H54 (cell line): ENCODE measurements at places on chromosomes 6 and 20.

- no peak for DNase-seq
Observed at GRCh38 chr6:111710439-111710838, 104.8 kb upstream of the TRAF3IP2 start.

DNA sequence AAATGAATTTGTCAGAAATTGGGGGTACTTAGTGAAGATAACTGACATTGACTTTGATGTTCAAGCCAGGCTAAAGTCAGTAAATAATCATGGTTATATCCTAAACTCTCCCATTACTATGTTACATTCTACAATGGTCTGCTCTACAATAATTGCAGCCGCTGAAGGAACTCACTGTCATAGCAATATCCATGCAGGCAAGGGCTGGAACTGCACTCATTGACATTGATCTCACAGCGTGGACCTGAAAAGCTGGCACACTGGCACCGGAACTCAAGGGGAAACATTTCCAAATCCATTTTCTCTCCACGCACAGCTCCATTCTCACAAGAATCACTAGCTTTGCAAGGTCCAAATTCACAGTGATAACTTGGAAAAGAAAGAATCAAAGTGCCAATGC, 702.7 kb downstream of the EYS start:
- DNase-seq = no peak

DNA sequence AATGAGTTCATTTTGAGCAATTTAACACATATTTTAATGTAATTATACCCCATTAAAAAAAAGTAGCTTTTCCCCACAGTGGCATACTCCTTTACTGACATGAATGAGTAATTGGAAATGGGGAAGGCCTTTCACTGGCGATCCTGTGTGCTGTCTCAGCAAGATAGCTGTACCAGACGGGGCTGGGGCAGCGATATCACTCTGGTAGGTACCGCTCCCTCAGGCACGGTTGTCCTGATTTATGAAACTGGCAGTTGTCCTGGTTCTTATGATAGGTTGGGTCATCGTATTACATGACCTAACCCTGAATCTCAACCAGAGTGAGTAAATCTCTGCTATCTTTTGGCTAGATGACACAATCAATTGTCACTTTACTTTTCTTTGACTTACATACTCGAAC, 355.0 kb upstream of the MAP3K7 start:
- DNase-seq = no peak

GRCh38 chr6:111583986-111584385, 21.7 kb downstream of the TRAF3IP2 start:
- DNase-seq = no peak

GRCh38 chr20:40641202-40641601, 47.8 kb downstream of the MAFB start:
- DNase-seq = no peak

DNA sequence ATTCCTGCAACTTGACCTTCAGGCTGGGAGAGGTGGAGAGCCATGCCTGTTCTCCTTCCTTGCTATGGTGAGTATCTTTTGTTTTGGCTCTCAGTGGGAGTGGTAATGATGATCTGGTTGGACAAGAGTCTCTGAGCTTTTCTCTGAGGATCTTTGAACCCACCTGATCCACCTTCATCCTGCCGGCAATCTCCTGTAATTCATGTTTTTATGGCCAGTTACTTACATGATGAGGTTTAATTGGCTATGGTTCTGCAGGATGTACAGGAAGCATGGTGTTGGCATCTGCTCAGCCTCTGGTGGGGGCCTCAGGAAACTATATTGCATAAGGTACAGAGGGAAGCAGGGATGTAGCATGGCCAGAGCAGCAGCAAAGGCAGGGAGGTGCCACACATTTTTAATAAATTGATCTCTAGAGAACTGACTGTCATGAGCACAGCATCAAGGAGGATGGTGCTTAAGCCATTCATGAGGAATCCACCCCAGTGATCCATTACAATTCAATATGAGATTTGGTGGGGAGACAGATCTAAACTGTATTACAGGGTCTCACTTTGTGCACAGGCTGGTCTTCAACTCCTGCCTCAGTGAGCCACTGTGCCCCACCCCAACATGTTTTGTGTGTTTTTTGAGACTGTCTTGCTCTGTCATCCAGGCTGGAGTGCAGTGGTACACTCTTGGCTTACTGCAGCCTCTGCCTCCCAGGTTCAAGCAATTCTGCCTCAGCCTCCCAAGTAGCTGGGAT, 10.0 kb downstream of the HSPA1B start:
- DNase-seq = no peak

DNA sequence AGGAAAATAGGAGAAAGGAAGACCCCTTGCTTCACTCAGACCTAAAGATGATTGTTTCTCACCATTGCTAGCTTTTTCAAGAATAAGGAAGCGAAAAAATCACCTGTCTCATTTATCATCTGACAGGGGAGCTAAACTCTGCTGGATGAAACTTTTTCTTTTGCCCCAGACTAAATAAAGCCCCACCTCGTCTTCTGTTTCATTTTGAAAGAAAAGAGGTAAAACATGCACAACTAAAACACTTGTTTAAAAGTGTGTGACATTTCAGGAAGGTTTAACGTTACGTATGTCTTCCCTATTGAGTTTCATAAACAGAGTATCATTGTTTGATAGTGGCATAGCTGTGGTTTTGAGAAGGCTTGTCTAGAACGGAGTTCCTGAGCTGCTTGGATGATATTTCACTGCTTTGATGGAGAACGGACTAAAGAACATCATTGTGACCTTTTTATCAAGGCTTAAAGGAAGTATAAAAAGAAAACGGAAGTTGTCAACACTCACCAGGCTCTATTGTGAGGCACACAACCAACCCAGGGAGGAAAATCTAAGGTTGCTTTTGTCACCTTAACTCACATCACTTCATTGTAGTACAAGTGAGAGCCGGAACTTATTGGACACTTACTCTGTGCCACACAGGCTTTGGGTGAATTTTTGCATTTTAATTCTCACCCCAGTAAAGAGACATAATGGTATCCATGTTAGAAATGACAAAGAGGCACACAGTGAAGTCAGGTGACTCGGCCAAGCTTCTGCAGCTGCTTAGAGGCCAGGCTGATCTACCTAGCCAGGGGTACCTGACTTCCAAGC, 29.5 kb downstream of the TSHZ2 start:
- DNase-seq = no peak

GRCh38 chr6:11621119-11621518, 83.6 kb downstream of the TMEM170B start:
- no peak for DNase-seq

DNA sequence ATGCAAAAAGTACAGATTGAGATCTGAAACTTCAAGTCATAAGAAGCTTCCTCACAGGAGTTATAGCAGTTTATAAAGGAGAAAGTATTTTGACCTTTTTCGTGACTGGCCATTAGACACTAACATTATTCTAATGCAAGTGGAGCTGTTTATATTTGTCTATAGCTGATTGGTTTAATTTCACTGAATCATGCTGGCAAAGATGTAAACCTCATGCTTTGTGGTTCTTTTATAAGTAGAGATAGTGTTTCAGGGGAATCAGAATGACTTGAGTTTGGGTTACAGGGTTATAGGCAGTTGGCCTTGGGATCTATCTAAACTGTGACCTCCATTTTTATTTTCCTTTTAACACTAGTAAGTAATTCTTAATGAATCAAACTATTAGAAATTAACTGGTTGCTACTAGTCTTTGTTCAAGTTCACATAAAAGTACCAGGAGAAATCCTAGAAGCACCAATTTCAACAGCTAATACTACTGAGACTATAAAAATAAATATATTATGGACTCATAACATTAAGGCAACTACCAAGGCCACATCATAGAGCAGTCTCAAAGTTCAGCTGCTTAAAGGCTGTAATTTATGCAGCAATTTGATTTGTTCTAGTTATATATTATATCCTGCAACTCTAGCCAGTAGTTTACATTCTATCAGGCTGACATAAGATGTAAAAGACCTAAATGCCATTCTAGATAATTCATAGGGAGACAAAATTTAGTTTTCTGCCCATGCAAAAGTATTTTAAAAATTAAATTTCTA, 94.0 kb downstream of the RNGTT start:
- no peak for DNase-seq

DNA sequence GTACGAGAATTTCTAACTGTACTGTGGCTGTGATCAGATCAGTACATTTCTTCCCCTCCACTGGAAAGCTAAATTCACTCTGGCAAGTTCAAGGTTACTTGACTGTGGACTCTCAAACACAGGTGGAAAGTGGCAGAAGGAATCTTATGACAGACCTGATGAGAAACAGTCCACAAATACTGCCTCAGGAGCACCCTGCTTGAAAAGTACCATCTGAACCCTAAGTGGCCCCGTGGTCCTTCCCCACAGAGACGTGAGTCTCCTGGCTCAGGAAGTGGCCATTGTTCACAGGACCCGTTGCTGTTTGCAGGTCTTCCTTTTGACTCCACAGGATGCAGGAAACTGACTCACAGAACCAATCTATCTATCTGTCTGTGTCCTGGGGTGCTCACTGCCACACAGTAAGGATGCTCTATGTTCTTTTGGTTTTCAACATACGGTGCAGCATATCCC, 47.5 kb upstream of the NHSL1 start:
- peak; percentile 42 for DNase-seq

DNA sequence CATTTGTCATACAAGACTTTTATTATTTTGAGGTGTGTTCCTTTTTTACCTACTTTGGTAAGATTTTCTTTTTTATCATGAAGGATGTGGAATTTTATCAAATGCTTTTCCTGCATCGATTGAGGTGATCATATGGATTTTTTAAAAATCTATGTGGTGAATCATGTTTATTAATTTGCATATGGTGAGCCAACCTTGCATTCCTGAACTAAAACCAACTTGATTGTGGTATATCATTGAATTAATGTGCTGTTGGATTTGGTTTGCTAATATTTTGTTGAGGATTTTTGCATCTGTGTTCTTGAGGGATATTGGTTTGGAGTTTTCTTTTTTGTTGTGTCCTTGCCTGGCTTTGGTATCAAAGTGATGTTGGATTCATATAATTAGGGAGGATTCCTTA, 848.1 kb upstream of the EYS start:
- no peak for DNase-seq

- no peak for DNase-seq
Observed at GRCh38 chr6:84556541-84557335, 207.7 kb downstream of the TBX18 start.

DNA sequence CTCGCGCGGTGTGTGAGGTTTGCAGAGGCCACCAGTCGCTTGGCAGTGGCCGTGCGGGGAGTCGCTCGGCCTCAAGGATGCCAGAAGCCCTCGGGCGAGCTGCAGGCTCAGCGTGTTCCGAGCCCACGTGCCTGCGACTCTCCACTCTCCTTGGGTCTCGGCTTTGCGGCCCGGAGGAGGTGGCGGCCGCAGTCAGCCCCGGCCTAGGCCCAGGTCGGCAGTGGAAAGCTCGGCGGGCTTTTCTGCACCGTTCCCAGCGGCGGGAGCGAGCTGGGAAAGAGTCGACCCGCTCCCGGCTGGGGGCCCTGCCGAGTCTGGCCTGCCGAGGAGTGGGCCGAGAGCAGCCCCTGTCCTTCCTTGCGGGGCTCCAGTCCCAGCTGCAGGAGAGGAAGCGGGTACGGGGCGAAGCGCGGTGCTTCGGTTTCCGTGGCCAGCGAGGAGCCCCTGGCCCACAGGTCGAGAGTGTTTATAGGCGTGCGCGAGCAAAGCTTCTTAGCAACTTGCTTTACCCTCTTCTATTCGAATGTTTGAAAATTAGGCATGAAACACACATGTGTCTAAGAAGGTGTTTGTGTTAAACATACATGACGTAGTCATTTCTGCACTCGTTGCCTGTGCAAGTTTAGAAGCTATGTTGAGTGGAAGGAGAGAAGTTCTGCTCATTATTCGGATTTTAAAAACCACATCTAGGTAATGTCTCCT, 5.6 kb downstream of the FOXC1 start:
- DNase-seq = no peak

DNA sequence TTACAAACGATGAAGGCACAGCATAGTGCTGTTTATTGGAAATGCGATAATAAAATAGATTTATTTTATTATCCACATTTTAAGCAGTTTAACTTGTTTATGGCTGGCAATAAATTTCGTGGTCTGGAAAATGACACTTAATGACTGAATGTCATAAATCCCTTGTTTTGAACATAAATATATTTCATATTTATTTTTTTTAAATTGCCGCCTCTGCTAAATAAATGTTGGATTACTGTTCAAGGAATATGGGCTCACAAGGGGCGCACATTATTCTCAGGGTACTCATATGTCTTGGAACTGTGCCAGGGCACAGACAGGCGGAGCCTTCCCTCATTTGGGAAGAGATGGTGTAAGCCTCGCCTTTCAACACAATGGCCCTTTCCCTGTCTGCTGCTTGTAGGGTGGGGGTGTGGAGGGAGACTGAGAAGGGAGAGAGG, 134.3 kb downstream of the PXDC1 start:
- no peak for DNase-seq

- no peak for DNase-seq
Observed at GRCh38 chr6:66662721-66663507, 955.9 kb upstream of the EYS start.

GRCh38 chr6:6002848-6003620, 3.7 kb downstream of the NRN1 start:
- DNase-seq = no peak

GRCh38 chr6:41846666-41847237, 48.4 kb downstream of the USP49 start:
- peak; percentile 67 for DNase-seq

DNA sequence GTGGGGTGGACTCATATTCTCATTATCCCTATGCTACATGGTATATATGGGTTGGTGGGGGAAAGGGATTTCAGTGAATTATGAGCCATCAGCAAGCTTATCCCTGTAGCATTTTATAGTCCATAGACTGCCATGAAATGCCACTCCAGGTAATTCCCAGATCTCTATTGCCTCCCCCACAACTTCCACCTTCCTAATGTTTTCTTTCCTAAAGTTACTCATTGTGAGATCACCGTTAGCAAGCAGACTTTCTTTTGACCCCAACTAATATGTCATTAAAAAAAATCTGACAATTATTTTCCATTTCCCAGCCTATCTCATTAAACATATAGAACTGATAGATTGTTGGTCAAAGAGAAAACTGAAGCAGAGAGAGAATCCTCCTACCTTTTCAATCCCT, 40.7 kb upstream of the TBX18 start:
- DNase-seq = no peak

DNA sequence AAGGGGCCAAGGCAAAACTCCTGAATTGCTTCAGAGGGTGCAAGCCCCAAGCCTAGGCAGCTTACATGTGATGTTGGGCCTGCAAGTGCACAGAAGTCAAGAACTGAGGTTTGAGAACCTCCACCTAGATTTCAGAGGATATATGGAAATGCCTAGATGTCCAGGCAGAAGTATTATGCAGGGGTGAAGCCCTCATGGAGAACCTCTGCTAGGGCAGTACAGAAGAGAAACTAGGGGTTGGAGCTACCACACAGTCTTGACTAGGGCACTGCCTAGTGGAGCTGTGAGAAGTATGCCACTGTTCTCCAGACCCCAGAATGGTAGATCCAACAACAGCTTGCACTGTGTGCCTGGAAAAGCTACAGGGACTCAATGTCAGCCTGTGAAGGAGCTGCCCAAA, 179.7 kb upstream of the GJE1 start:
- no peak for DNase-seq

- no peak for DNase-seq
Observed at GRCh38 chr6:112044856-112045255, 9.0 kb upstream of the CCN6 start.

- DNase-seq = no peak
Observed at GRCh38 chr6:44278315-44278714, 8.1 kb downstream of the TMEM151B start.

- no peak for DNase-seq
Observed at GRCh38 chr20:20768202-20768815, 55.9 kb upstream of the RALGAPA2 start.

GRCh38 chr6:158322724-158323560, 10.7 kb downstream of the TULP4 start:
- DNase-seq = no peak

GRCh38 chr6:11277275-11278206, 45.1 kb upstream of the NEDD9 start:
- no peak for DNase-seq
